Cortex of kidney (tissue), 1 donor: ENCODE measurements at places on chromosomes 2 and 18.

- no peak for DNase-seq
Observed at GRCh38 chr2:217559084-217559483, 443.7 kb downstream of the TNS1 start.

GRCh38 chr2:88133875-88134274 lies 6.0 kb upstream of the FABP1 start:
- DNase-seq: no peak

GRCh38 chr2:54029721-54030395 lies 59.1 kb upstream of the PSME4 start:
- DNase-seq: no peak

DNA sequence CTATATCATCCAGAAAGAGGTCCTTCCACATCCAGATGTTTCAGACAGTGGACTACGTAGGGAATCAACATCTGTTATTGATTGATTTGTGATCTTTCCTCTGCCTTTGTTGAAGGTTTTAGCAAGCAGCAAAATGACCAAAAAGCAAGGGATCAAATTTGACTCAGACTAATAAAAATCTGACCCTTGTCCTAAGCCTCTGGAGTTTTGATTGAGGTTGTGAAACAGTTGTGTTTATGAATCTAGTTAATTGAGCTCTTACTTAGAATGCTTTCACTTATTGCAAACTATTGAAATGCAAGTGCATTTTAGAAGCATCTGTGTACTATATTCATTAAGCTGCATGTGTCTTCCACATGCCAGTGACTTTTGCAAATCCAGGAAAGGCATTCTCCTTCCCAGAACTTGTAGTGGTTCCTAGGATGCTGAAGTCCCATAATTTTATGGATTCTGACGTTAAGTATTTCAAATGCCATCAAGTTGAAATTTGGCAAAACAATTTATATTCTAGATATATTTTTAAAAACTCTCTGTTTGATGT lies 116.0 kb downstream of the MTX2 start:
- DNase-seq: no peak

- DNase-seq: no peak
Observed at GRCh38 chr2:191341436-191341835, 96.2 kb downstream of the MYO1B start.

- DNase-seq: no peak
Observed at GRCh38 chr2:158089322-158089721, 12.4 kb upstream of the UPP2 start.

- no peak for DNase-seq
Observed at GRCh38 chr2:200345975-200346374, 39.5 kb downstream of the SPATS2L start.

- no peak for DNase-seq
Observed at GRCh38 chr2:219334076-219334475, 1.5 kb upstream of the RESP18 start.

GRCh38 chr18:60021556-60021955 lies 121.8 kb downstream of the PMAIP1 start:
- no peak for DNase-seq

DNA sequence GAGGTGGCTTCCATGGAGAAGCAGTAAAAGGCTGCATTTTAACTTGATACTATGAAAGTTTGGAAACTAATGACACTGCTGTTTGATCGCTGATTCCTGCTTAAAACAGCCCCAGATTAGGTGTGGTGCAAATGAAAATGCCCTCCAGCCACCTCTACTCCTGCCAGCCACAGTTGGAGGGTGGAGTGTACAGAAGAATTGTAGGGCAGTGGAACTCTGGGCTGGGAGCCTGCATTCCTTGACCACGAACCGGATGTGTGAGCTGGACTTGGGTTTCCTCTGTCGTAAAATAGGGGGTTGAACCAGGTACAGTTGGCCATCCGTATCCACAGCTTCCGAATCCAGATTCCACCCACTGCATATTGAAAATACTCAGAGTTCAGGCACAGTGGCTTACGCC lies 84.6 kb upstream of the RFX8 start:
- DNase-seq: no peak

GRCh38 chr2:144115739-144116291 lies 404.1 kb downstream of the ZEB2 start:
- DNase-seq: no peak

GRCh38 chr2:168338292-168338691 lies 90.9 kb upstream of the STK39 start:
- no peak for DNase-seq

DNA sequence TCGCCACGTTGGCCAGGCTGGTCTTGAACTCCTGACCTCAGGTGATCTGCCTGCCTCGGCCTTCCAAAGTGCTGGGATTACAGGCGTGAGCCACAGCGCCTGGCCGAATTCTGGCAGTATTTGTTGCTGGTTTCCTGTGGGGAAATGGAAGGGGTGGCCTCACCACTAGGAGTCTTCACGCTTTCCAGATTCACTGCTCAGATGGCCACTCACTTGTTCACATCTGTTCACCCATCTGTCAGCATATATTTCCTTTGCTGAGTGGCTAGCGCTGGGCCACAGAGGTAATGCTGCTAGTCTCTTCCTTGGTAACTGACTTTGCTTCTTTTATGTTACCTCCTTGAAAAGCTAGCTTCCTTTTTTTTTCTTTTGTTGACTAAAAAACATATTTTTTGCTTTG lies 27.2 kb downstream of the TMEM177 start:
- DNase-seq: no peak

GRCh38 chr18:434410-434809 lies 66.1 kb downstream of the COLEC12 start:
- no peak for DNase-seq

DNA sequence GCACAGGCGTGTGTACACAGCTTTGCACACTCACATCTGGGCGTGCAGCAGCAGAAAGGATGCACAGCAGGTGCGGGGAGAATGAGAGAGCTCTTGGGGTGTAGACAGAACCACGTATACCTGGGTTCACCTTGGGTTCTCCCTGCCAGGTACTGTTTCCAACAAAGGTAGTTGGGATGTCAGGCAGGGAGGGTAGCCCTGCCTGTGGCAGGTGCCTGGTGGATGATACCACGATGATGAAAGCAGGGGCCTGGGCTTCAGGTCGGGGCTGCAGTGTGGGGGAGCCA lies 6.5 kb upstream of the ARID5A start:
- DNase-seq: no peak

DNA sequence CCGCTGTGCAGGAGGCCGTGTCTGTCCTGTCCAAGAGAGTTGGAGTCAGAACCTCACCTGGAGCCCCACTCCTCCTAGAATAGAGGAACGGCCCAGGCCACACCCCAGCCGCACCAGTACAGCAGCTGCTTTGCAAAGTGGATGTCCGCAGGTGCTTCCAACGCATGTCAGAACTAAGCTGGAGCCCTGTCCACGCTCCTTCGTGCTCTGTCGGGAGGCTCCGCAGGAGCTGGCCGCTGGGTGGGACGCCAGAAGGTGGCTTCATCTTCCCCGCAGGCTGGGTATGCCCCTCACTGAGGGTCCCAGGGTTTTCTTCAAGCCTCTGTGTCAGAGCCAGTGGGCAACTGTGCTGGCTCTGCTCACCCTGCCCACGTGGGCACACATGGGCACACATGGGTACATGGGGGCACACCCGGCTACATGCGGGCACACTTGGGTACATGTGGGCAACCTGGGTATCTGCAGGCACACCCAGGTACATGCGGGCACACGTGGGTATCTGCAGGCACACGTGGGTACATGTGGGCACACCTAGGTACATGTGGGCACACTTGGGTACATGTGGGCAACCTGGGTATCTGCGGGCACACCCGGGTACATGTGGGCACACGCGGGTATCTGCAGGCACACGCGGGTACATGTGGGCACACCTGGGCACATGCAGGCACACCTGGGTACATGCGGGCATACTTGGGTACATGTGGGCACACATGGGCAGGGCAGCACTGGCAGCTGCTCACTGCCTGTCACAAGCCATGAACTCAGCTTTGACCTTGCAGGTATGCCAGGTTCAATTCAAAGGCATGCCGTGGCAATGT lies 67.1 kb upstream of the CTDP1 start:
- no peak for DNase-seq

- DNase-seq: no peak
Observed at GRCh38 chr2:160022162-160022561, 40.3 kb downstream of the PLA2R1 start.

- DNase-seq: no peak
Observed at GRCh38 chr2:85330839-85331636, 3.2 kb upstream of the TGOLN2 start.

DNA sequence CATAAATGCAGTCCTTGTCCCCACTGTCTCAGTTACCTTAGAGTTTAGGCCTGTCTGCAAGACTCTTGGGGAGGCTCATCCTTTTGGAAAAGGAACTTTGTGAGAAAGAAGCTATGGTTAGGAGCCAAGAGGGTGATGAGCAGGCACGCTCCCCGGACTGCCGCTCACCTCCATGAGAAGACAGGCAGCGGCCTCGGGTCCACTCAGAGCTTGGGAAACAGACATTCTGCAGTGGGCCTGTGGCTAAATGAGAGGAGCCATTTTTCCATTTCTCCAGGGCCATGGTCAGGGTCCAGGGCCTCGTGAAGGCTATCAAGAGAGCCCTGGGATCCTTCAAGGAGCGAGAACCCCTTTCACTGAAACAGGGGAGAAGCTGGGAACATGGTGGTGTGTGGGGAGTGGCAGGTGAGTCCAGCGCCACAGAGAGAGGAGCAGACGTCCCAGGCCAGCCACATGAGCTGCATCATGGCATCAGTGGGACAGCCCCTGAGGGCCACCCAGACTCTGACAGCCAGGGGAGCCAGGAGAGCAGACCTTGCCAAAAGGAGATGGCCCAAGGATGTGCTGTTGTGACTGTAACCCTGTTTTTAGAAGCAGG lies 4.0 kb upstream of the TEX51 start:
- no peak for DNase-seq

DNA sequence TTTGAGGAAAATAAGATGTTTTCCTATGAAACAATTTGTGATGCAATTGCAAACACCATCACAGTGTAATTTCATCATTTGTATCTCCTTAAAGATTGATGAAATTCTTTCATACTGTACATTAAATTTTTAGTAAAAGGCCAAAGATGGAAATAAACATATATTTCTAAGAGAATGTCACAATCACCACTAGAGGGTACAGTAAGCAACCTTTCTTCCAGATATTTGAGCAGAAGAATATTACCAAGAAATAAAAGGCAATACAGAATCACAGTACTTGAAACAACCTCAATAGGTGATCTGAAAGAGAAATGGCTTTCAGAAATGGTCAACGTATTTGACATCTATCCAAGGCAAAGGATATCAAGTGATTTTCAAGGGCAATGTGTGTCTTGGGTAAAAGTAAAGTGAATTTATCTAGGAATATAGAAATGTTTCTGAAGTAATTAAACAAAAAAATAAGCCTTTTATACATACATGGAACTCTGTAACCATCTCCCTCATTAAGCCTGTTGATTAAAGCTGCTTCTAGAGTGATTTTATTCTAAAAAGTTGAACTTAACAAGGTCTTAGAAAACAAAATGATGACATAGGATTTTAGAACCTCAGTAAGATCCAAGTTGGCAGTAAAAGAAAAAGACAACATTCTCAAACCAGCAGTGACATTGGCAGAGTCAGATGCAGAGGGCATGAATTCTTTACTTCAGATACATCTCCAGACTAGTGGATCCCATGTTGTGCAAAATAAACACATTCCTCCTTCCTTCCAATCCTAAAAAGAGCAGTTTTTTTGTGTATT lies 90.3 kb upstream of the SESTD1 start:
- no peak for DNase-seq

DNA sequence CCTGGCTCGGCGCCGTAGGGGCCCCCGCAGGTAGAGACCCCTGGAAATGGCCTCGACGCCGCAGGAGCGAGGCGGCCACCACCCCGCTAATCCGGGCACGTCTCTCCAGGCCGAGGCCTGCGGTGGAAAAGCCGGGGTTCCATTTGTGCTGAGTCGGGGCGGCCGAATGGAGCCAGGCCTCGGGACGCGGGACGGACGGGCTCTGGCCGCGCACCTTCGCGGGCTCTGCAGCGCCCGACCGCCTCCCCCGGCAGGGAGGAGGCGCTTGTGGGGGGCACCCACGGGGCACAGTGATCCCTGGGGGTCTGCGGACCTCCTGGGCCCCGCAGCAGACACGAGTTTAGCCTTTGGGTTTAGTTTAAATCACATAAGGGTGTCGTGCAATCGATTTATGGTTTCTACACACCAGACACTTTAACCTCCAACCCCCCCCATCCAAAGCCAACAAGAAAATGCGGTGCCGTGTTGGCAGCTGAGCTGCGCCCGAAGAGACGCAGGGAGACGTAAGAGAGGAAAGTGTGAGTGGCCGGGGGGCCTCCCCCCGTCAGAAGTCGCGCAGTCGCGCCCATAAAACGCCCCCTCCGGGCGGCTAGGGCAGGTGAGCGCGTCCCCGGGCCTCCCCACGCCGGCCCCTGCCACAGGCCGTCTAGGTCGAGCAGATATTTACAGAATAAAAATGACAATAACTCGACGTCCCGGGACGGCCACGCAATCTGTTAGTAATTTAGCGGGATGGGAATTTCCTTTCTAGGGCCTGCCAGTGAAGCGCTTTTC lies 1.0 kb upstream of the NFATC1 start:
- DNase-seq: no peak

DNA sequence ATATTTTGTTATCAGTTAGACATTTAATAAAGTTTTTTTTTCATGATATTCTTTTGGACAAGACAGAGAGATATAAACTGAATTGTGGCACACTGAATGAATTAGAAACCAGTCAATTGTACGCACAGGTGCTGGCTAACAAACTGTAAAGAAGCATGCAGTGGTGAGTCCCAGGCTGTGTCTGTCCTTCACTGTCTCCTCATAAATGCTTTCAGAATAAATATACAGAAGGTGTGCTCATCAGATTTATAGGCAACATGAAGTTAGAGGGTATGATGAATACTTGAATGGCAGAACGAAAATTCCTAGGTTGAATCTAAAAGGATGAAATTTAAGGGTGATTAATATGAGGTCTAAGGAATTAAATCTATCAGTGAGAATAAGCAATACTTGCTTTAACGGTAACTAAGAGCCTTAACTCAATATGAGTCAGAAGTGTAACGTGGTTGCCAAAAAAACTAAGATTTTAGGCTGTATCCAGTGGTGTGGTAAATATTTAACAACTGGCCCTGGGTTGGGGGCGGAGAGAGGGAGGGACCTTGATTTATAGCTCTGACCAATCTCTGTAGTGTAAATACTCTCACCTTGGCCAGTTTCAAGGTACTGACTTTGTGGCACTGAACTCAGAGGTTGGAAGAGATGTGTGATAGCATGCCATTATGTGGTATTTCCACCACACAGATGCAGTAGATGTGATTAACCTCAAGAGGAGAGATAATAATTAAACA lies 41.9 kb upstream of the AAK1 start:
- DNase-seq: no peak

GRCh38 chr2:54768772-54769428 lies 45.4 kb downstream of the EML6 start:
- no peak for DNase-seq

- no peak for DNase-seq
Observed at GRCh38 chr2:176885661-176886060, 326.9 kb upstream of the HNRNPA3 start.

- DNase-seq: no peak
Observed at GRCh38 chr2:227370092-227370491, 9.0 kb downstream of the TM4SF20 start.

- no peak for DNase-seq
Observed at GRCh38 chr18:65983750-65984149, 232.9 kb downstream of the CDH7 start.

- DNase-seq: no peak
Observed at GRCh38 chr2:76731157-76731556, 791.0 kb downstream of the LRRTM4 start.

- no peak for DNase-seq
Observed at GRCh38 chr2:43326101-43326825, 99.9 kb upstream of the ZFP36L2 start.
